Naive thymus-derived CD4-positive, alpha-beta T cell (primary cell): ENCODE measurements at places on chromosomes 6 and 20. TPM values are rescaled to one million over a fixed set of nuclear protein-coding genes. Genes with fewer than 3 reads are reported as not detected.

GRCh38 chr20:58472273-58473018 lies 42.8 kb downstream of the APCDD1L start:
- no peak for DNase-seq

- DNase-seq = no peak
These were observed 83.1 kb upstream of the CBLN4 start for GRCh38 chr20:56088375-56088774.

DNA sequence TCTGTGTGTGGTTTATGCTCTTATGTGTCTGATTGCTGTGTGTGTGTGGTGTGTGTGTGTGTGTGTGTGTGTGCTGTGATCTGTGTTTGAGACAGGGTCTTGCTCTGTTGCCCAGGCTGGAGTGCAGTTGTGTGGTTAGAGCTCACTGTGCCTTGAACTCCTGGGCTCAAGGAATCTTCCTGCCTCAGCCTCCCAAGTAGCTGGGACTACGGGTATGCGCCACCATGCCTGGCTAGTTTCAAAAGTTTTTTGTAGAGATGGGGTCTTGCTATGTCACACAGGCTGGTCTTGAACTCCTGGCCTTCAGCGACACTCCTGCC lies 3.4 kb upstream of the ZNF512B start:
- no peak for DNase-seq

- DNase-seq = no peak
These were observed 612.4 kb upstream of the IMPG1 start for GRCh38 chr6:76684875-76685274.

Gene C6orf163
- total RNA-seq = 1.3 TPM

Gene OR2B6
- not detected in 2 replicates for total RNA-seq
